ENCODE measurements at places on chromosomes 2 and 18. TPM values are rescaled to one million over a fixed set of nuclear protein-coding genes. Genes with fewer than 3 reads are reported as not detected.

COLEC12 gene
- total RNA-seq, result not detected

ZNF385B gene
- total RNA-seq, result not detected

GNAL gene
- 0.27 TPM for total RNA-seq

FBXO15 gene
- 0.54 TPM for total RNA-seq

NAT8 gene
- total RNA-seq, result not detected

NEU4 gene
- total RNA-seq, result not detected

MOGAT1 gene
- not detected for total RNA-seq

CFAP210 gene
- total RNA-seq, result not detected

BBS5 gene
- total RNA-seq, result 1.4 TPM

GPR35 gene
- total RNA-seq, result 4.1 TPM

RNMT gene
- 35.3 TPM for total RNA-seq

PLEK gene
- total RNA-seq, result 0.40 TPM

CASP10 gene
- total RNA-seq, result 45.0 TPM

TFCP2L1 gene
- total RNA-seq, result 0.02 TPM

GAD1 gene
- total RNA-seq, result 1.4 TPM

INHBB gene
- not detected for total RNA-seq

TDRD15 gene
- not detected for total RNA-seq

ST8SIA5 gene
- not detected for total RNA-seq

TUBA3E gene
- total RNA-seq, result not detected

CRYGD gene
- not detected for total RNA-seq

GTF2A1L gene
- not detected for total RNA-seq

Data from activated CD4-positive, alpha-beta T cell treated with anti-CD3 and anti-CD28 coated beads, Interleukin-2, amount 10 ng/mL, durations not matched to agents 7 days and 5 days (primary cell).